Activated T-helper 2 cell treated with anti-CD3 and anti-CD28 coated beads, Interferon-gamma antibody, Interleukin-2, Interleukin-4, amounts not matched to agents 10 μg/mL and 5 μg/mL and 100 μg/mL, durations not matched to agents 14 hours and 24 hours and 36 hours (primary cell): ENCODE measurements at places on chromosomes 1 and 21. TPM values are rescaled to one million over a fixed set of nuclear protein-coding genes. Genes with fewer than 3 reads are reported as not detected.

- no peak overlapping the region for H3K27ac ChIP-seq
- no peak overlapping the region for H3K4me3 ChIP-seq
- H3K27me3 ChIP-seq: no peaks in the 10 kb centered on the region
- no peaks in the 10 kb centered on the region for H3K4me1 ChIP-seq
- DNase-seq: no peak
Measured at GRCh38 chr1:218048828-218049420, 236.2 kb upstream of the RRP15 start.

ZMYND12 gene
- 0.11 and 0.28 TPM in 2 replicates for total RNA-seq

DNA sequence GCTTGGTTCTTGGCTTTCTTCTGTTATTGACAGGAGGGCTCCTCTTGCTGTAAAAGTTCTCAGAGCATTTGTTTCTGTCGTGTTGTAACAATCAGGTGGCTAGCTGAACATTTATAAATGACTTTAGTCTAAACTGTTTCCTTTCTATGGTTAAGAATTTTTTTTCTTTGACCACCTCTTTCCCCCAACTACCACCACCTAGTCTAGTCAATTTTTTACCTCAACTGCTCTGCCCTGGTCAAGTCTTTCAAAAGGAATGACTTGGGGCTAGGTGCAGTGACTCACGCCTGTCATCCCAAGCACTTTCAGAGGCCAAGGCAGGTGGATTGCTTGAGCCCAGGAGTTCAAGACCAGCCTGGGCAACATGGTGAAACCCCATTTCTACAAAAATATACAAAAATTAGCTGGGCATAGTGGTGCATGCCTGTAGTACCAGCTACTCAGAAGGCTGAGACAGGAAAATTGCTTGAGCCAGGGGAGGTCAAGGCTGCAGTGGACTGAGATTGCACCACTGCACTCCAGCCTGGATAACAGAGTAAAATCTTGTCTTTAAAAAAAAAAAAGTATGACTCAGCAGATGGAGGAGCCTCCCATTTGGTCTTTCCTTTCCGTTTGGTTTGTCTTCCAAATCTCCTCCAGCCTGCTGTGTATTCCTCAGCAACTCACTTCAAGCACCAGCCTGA is 40.7 kb downstream of the MAP3K21 start:
- peaks cover 4% of the 10 kb centered on the region for H3K27me3 ChIP-seq
- no peak overlapping the region for H3K27ac ChIP-seq
- DNase-seq: no peak
- no peaks in the 10 kb centered on the region for H3K36me3 ChIP-seq
- no peaks in the 10 kb centered on the region for H3K4me1 ChIP-seq

S100A14 gene
- not detected in 2 replicates for total RNA-seq

NT5C1A gene
- total RNA-seq: 0.74 and 1.2 TPM in 2 replicates

DNA sequence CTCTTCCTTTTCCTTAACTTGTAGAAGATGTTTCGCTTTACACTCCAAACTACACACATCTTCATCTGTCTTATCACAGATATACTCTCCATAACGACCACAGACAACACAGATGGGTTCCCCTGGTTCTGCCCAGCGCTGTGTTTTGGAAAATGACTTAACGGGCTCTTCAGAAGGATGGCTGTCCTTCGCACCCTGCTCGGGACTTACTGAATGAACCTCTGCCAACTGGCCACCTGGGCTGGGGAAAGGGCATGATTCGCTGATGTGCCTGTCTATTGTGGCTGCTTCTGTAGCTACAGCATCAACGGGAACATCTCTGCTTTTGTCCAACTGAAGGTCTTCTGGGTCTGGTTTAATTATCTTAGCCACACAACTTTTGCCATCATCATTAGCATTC is 3.4 kb downstream of the DDX59 start:
- no peaks in the 10 kb centered on the region for H3K27me3 ChIP-seq
- DNase-seq: no peak
- H3K36me3 ChIP-seq: peaks cover 44% of the 10 kb centered on the region
- no peak overlapping the region for H3K27ac ChIP-seq
- peaks cover 24% of the 10 kb centered on the region for H3K4me1 ChIP-seq
- H3K4me3 ChIP-seq: no peak overlapping the region

DNA sequence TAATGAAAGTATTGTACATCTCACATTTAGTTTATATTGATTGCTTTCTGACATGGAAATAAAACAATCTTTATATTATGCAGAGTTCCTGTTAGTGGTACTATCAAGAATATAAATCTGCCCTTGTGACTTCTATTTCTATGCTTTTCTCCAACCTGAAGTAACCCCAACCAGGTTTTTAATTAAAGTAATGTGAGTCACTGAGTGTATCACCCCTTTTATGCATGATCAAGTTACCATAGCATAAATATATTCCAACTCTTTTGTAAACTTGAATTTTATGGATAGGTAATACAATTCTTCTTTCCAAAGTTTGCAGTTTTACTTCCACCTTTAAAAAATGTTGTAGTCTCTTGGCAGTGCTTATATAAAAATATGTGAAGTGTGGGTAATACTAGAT is 532.3 kb downstream of the USP25 start:
- DNase-seq: no peak
- peaks cover 1% of the 10 kb centered on the region for H3K4me1 ChIP-seq

DNA sequence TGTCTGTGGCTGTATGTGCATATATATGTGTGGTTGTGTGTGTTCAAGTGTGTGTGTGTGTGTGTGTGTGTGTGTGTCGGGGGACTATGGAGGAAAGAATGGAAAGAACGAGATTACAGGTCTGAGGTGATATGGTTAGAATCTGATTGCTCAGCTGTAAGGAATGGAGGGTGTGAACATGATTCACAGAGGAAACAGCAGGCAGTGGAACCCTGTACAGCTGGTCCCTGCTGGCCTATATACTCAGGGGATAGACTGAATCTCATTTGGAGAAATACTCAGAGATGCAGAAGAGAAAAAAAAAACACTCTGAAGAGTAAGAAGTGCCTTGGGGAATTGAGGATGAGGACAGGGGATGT is 180.1 kb upstream of the ESRRG start:
- no peak overlapping the region for H3K4me3 ChIP-seq
- no peak overlapping the region for H3K27ac ChIP-seq
- no peaks in the 10 kb centered on the region for H3K4me1 ChIP-seq

DNA sequence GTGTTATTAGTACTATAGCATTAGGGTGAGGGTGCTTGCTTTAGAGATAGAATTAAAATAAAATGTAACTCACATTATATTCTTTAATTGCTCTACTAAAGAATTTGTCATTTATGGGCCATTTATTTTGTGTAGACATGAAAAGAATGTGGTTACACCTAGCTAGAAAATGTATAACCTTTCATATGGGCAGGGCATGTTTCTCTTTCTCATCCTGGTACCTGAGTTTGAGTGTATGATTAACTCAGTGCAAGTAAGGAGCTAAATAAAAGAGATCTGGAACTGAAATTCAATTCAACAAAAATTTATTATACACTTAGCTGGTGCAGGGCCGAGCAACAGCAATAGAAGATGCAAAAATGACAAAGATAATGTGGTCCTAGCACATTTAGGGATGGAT is 47.4 kb downstream of the MAP3K7CL start:
- H3K4me3 ChIP-seq: no peak overlapping the region
- H3K27me3 ChIP-seq: no peaks in the 10 kb centered on the region
- DNase-seq: no peak

GRCh38 chr1:29805896-29806160 is 569.5 kb downstream of the PTPRU start:
- H3K27ac ChIP-seq: no peak overlapping the region
- H3K4me3 ChIP-seq: no peak overlapping the region
- no peaks in the 10 kb centered on the region for H3K4me1 ChIP-seq
- no peaks in the 10 kb centered on the region for H3K36me3 ChIP-seq
- DNase-seq: no peak

DNA sequence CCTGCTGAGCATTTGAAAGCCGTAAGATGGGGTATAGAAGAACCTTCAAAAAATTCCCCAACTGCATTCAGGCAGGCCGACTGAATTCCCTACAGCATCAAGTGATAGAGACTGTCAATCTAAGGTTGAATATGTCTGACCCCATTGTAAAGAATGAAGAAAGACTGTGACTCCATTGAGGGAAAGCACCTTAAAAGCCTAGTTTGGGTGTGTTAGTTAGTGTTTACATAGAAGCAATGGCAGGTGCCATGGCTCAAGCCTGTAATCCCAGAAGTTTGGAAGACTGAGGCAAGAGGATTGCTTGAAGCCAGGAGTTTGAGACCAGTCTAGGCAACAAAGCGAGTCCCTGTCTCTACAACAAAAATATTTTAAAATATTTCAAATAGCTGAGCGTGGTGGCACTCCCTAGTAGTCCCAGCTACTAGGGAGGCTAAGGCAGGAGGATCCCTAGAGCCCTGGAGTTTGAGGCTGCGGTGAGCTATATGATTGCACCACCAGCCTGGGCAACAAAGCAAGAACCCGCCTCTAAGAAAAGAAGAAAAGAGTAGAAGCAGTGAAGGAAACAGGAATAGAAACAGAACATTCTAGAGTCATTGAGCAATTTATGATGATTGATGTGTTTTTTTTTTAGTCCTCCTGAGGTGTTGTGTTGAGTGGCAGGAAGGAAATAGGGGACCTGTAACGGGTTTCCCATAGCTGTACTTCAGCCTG is 15.4 kb downstream of the POLR3GL start:
- no peaks in the 10 kb centered on the region for H3K27me3 ChIP-seq
- no peak overlapping the region for H3K4me3 ChIP-seq
- no peak for DNase-seq
- H3K36me3 ChIP-seq: no peaks in the 10 kb centered on the region
- H3K4me1 ChIP-seq: peaks cover 37% of the 10 kb centered on the region

- no peak for DNase-seq
- H3K36me3 ChIP-seq: no peaks in the 10 kb centered on the region
- H3K4me1 ChIP-seq: no peaks in the 10 kb centered on the region
- H3K27ac ChIP-seq: no peak overlapping the region
- H3K4me3 ChIP-seq: no peak overlapping the region
Measured at GRCh38 chr1:218817691-218818465, 355.8 kb upstream of the LYPLAL1 start.

DNA sequence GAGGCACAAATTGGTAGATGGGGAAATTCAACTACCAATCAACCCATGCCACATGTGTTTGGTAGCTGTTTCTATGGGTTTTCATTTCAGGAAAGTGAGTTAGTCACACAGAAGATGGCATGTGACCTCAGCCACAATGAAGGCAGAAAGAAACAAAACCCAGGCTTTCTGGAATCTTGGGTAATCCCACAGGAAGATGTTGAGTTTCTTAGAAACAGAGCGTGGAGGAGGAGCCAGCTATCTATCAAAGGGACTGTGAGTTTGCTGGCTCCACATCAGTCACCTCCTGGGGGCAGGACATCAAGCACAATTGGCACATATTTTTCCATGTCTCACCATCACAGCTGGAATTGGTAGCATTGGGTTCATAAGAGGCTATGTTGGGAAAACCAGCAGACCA is 188.9 kb upstream of the PLXNA2 start:
- H3K4me1 ChIP-seq: no peaks in the 10 kb centered on the region
- H3K27me3 ChIP-seq: no peaks in the 10 kb centered on the region
- H3K27ac ChIP-seq: no peak overlapping the region
- no peak for DNase-seq
- no peaks in the 10 kb centered on the region for H3K36me3 ChIP-seq
